ENCODE measurements at places on chromosomes 2 and 18.

DNA sequence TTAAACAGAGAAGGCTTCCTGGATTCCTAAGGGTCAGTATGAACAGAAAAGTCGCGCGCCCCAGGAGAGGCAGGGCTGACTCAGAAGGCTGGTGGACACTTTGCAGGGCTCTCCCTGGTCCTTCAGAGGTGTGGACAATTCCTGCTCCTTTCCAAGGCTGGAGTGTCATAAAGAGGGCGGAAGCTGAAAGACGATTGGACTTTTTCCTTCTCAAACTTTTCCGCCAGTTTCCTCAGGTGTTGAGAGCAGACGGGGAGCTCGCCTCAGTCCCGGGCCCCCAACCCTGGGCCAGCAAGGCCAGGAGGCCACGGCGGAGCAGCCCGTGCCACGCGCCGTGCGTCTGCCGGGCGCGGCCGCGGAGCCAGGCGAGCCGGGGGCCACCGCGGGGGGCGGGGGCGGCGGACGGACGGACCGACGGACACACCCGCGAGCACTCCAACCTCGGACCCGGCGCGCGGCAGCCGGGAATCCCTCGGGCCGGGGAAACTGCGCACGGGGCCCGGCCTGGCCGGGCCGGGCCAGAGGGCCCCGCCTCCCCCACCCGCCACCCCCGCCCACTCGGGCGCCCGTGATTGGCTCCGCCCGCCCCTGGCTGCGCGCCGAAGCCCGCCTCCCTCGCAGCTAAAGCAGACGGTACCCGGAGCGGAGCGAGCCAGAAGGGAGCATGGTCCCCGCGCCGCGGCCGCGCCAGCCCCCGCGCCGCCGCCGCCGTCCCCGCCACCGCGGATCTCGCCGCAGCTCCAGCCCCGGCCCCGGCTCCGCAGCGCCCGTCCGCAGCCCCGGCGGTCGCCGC is at the start of gene KLHL29:
Gene KLHL29, plus strand, starts transcription at position 629 of the 793 bp plus-strand sequence. CDS start 177,018 bp downstream, outside the sequence.
- peaks cover 49% of the 10 kb centered on the region for H3K27me3 ChIP-seq
- peaks cover 16% of the 10 kb centered on the region for H3K4me1 ChIP-seq
- H3K4me3 ChIP-seq: peak within 1 kb of the TSS; percentile 72
- DNase-seq: peak; percentile 71

- DNase-seq: no peak
- no peak overlapping the region for H3K4me3 ChIP-seq
- H3K27me3 ChIP-seq: peaks cover 89% of the 10 kb centered on the region
- peak overlapping the region; percentile 13 for H3K27ac ChIP-seq
- no peaks in the 10 kb centered on the region for H3K36me3 ChIP-seq
These were observed 37.1 kb upstream of the ATP6V1B1 start for GRCh38 chr2:70898363-70899240.

- DNase-seq: no peak
- H3K27me3 ChIP-seq: no peaks in the 10 kb centered on the region
- no peaks in the 10 kb centered on the region for H3K36me3 ChIP-seq
- peaks cover 8% of the 10 kb centered on the region for H3K4me1 ChIP-seq
- no peak overlapping the region for H3K4me3 ChIP-seq
These were observed 8.3 kb upstream of the ZC3H15 start for GRCh38 chr2:186477790-186478189.

DNA sequence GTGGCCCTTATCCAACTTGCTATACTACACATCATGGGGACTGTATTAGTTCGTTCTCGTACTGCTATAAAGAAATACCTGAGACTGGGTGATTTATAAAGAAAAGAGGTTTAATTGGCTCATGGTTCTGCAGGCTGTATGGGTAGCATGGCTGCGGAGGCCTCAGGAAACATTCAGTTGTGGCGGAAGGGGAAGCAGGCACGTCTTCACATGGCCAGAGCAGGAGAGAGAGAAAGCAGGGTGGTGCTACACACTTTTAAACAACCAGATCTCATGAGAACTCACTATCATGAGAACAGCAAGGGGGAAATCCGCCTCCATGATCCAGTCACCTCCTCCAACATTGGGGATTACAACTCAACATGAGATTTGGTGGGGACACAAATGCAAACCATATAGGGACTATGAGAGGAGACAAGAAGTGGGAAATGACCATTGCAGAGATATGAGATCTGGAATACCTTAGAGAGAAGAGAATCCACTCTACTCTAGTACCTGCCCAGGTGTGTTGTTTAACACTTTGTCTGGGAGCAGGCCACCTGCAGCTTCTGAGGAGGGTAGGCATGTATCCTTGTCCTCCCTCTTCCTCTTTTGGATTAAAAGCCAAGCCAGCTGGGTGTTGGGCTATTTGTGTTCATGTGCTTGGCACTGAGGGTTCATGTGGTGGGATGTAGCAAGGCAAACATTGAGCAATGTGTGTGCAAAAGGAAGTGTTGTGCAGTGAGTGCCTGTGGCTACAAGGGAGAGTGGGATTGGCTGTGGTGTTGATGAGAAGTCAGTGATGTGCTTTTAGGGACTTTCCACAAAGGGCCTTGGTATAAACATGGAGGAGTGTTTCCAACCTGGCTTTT is 22.8 kb downstream of the TTLL4 start:
- H3K27me3 ChIP-seq: no peaks in the 10 kb centered on the region
- no peak for DNase-seq
- H3K36me3 ChIP-seq: no peaks in the 10 kb centered on the region
- H3K4me1 ChIP-seq: peaks cover 10% of the 10 kb centered on the region

DNA sequence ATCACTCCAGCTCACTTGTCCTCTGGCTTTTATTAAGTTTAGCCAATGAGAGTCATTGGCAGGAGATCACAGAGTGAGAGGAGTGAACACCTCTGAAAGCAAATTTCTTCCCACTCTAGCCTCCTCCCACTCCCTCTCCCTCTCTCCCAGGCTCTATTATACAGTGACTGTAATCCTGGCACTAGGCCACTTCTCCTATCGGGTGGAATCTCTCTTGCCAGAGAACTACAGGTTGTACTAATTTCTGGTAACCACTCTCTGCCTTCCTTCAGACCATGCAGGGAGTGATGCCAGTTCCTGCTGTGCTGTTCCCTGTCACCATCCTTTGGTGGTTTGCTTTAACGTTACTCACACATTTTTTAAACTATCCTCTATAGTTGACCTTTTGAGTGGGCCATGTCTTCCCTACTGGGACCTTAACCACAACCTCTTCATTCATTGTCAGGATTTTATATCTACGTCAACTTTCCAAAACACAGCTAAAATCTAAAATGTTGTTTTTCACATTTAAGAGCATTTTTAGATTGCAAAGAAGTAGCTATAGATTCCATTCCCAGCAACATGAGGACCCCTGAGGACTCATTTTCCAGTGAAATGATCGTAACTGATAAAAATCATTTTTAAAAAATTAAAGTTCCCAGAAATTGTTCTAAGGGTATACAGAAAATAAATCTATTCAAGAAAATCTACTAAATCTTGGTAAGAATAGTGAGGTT is 217.1 kb downstream of the MREG start:
- H3K27me3 ChIP-seq: peaks cover 4% of the 10 kb centered on the region
- no peak overlapping the region for H3K4me3 ChIP-seq
- no peak overlapping the region for H3K27ac ChIP-seq
- H3K36me3 ChIP-seq: no peaks in the 10 kb centered on the region
- no peaks in the 10 kb centered on the region for H3K4me1 ChIP-seq

GRCh38 chr18:2192562-2192961 is 378.7 kb downstream of the METTL4 start:
- DNase-seq: no peak
- no peak overlapping the region for H3K4me3 ChIP-seq
- no peaks in the 10 kb centered on the region for H3K36me3 ChIP-seq
- H3K4me1 ChIP-seq: no peaks in the 10 kb centered on the region
- no peak overlapping the region for H3K27ac ChIP-seq
- H3K27me3 ChIP-seq: peaks cover 9% of the 10 kb centered on the region

DNA sequence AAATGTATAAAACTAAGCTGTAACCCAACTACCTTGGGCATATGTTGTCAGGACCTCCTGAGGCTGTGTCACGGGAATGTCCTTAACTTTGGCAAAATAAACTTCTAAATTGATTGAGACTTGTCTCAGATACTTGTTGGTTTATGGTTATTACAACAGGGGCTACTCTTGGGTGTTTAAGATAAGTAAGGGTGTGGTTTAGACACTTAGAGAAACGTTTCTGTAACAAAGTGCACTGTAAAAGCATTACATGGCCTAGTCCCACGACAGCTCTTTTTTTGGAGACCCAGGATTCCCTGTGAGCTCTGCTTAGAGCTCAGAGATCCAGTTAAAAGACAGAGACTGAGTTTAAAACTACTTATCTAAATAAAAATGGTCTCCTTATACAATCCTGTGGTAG is 32.3 kb upstream of the LIPG start:
- no peaks in the 10 kb centered on the region for H3K4me1 ChIP-seq
- H3K36me3 ChIP-seq: peaks cover 8% of the 10 kb centered on the region
- H3K4me3 ChIP-seq: no peak overlapping the region
- DNase-seq: no peak

GRCh38 chr2:11096591-11096990 is 58.7 kb upstream of the SLC66A3 start:
- H3K27ac ChIP-seq: no peak overlapping the region
- no peaks in the 10 kb centered on the region for H3K4me1 ChIP-seq
- H3K4me3 ChIP-seq: no peak overlapping the region
- DNase-seq: no peak

DNA sequence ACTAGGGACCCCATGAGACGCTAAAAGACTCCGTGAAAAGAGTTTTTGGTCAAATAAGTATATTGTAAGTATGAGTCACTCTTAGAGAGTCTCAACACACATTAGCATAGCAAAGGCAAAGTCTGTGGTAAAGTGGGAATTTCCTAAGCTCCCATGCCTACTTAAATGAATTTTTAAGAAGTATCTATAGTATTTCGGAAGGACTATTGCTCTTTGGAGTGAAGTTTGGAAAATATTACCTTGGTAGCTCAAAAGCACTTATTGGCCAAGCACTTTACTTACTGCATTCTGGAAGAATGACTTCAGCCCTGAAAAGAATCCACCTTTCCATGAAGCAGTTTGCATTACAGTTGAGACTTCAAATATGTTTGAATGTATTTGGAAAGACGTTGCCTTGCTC is 57.1 kb downstream of the CAVIN2 start:
- H3K27ac ChIP-seq: no peak overlapping the region
- no peaks in the 10 kb centered on the region for H3K36me3 ChIP-seq
- DNase-seq: no peak
- peaks cover 19% of the 10 kb centered on the region for H3K27me3 ChIP-seq
- H3K4me1 ChIP-seq: no peaks in the 10 kb centered on the region

GRCh38 chr2:100736121-100736915 is 83.6 kb upstream of the NPAS2 start:
- no peak for DNase-seq
- H3K27ac ChIP-seq: no peak overlapping the region
- peaks cover 4% of the 10 kb centered on the region for H3K27me3 ChIP-seq

GRCh38 chr18:71797554-71797953 is 746.6 kb downstream of the CBLN2 start:
- no peaks in the 10 kb centered on the region for H3K36me3 ChIP-seq
- no peak for DNase-seq
- peaks cover 9% of the 10 kb centered on the region for H3K27me3 ChIP-seq
- H3K4me3 ChIP-seq: no peak overlapping the region

DNA sequence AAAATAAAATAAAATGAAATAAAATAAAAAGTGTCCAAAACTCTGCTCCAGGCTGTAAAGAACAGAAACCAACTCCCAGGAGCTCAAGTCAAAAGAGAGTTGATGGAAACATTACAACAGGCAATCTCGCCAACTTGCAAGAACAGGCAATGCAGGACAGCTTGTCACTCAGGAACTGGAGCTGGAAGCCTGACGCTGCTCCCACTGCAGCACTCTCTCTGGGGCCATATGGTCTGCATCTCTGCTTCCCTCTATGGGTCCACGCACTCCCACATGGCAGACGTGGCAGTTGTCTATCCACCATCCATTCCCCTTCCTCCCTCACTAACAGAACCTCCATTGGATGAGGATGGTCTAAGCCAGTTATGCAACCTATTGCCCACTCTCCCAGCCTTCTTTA is 23.3 kb upstream of the ARPC2 start:
- peaks cover 3% of the 10 kb centered on the region for H3K4me1 ChIP-seq
- H3K27ac ChIP-seq: no peak overlapping the region
- peaks cover 2% of the 10 kb centered on the region for H3K27me3 ChIP-seq
- DNase-seq: no peak
- no peaks in the 10 kb centered on the region for H3K36me3 ChIP-seq

- no peak overlapping the region for H3K27ac ChIP-seq
- no peaks in the 10 kb centered on the region for H3K4me1 ChIP-seq
- H3K36me3 ChIP-seq: no peaks in the 10 kb centered on the region
- peaks cover 1% of the 10 kb centered on the region for H3K27me3 ChIP-seq
- no peak for DNase-seq
- no peak overlapping the region for H3K4me3 ChIP-seq
These were observed 226.9 kb downstream of the CYRIA start for GRCh38 chr2:16438613-16439321.

DNA sequence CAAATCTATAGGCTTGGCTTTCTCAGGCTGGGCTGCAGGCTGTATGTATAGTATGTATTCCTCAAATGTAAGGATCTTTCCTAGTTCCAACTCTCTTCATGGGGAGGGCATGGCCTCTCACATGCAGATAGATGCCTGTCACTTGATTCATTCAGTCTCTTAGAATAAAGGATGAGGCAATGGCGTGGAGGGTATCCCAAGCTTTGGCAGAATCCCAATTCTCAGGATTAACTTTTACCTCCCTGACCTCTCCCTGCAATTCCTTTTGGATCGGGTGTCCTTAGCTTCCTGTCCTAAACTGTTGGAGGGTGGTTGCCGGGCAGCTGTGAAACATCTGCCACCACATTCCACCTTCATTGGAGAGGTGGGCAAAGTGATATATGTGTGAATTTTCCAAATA is 80.3 kb downstream of the INSIG2 start:
- peaks cover 3% of the 10 kb centered on the region for H3K4me1 ChIP-seq
- H3K27me3 ChIP-seq: peaks cover 2% of the 10 kb centered on the region
- DNase-seq: no peak
- peaks cover 11% of the 10 kb centered on the region for H3K36me3 ChIP-seq

GRCh38 chr2:198807131-198807530 is 650.6 kb downstream of the SATB2 start:
- H3K27me3 ChIP-seq: no peaks in the 10 kb centered on the region
- DNase-seq: no peak
- no peak overlapping the region for H3K4me3 ChIP-seq
- H3K4me1 ChIP-seq: no peaks in the 10 kb centered on the region

- DNase-seq: no peak
- peaks cover 50% of the 10 kb centered on the region for H3K4me1 ChIP-seq
- H3K27ac ChIP-seq: peak overlapping the region; percentile 94
- no peaks in the 10 kb centered on the region for H3K27me3 ChIP-seq
- peaks cover 16% of the 10 kb centered on the region for H3K36me3 ChIP-seq
These were observed 881 bp downstream of the PIKFYVE start for GRCh38 chr2:208266936-208267335.

DNA sequence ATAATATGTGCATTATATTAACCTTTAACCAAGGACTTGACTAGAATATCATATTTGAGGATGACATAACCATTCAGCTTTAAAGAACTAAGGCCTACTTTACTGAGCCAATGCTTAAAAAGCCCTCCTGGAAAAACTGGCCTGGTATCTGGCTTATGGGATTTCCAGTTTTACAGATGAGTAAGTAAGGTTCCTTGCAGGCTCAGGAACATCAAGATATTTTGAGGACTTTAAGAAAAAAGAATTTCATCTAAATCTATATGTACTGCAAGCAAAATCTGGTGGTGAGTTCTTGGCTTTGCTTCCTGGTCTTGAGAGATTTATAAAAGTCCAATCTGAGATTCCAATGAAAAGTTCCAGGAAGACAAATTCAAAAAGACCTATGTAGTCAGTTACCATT is 417.0 kb upstream of the NRXN1 start:
- peaks cover 2% of the 10 kb centered on the region for H3K4me1 ChIP-seq
- H3K27ac ChIP-seq: no peak overlapping the region
- no peaks in the 10 kb centered on the region for H3K27me3 ChIP-seq
- no peak overlapping the region for H3K4me3 ChIP-seq
- no peaks in the 10 kb centered on the region for H3K36me3 ChIP-seq

GRCh38 chr18:37173384-37173783 is 344.5 kb downstream of the KIAA1328 start:
- no peak overlapping the region for H3K27ac ChIP-seq
- H3K4me3 ChIP-seq: no peak overlapping the region
- peaks cover 10% of the 10 kb centered on the region for H3K36me3 ChIP-seq
- DNase-seq: no peak
- H3K27me3 ChIP-seq: no peaks in the 10 kb centered on the region

Measured in naive thymus-derived CD8-positive, alpha-beta T cell (primary cell).